ENCODE measurements at places on chromosomes 7 and 10.

DNA sequence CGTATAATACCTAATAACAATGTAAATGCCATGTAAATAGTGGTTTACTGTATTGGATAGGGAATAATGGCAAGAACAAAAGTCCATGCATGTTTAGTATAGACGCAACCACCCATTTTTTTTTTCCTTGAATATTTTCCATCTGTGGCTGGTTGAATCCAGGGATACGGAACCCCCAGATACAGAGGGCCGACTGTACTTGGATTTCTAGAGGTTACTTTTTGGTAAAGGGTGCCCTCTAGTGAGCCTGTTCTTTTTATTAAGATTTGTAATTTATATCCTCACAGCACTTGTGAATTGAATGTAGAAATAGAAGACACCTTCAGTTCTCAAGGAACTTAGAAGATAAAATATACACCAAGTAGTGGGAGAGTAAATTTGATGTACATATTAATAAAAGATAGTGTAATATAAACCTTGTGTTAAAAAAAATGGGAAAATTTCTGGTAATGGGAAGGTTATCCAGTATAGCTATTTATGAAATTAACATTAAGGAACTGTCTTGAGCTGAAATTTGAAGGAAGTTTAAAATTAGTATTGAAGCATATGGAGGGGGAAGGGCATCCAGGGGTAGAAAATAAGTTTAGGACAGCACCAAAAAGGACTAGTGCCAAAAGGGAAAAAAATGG is 32.0 kb downstream of the EXOC6 start:
- no peak for DNase-seq

DNA sequence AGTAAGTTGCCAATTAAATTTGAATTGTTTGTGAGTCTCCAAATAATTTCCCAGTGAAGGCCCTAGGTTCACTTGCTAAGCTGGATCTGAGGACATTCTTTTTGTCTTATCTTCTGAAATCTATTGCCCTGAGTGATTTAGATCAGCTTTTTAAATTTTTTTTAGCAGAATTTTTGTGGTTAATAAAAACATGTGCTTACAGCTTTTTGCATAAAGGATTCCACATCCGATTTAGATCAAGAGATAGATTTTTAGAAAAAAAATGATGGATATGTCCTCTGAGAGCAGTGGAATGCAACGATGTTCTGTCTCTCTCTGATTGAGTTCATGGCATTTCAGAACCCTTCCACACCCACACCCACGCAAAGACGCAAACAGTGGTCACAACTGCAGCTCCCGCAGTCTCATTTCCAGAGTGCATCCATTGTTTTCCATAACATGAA is 358.8 kb downstream of the SUGCT start:
- DNase-seq: no peak

DNA sequence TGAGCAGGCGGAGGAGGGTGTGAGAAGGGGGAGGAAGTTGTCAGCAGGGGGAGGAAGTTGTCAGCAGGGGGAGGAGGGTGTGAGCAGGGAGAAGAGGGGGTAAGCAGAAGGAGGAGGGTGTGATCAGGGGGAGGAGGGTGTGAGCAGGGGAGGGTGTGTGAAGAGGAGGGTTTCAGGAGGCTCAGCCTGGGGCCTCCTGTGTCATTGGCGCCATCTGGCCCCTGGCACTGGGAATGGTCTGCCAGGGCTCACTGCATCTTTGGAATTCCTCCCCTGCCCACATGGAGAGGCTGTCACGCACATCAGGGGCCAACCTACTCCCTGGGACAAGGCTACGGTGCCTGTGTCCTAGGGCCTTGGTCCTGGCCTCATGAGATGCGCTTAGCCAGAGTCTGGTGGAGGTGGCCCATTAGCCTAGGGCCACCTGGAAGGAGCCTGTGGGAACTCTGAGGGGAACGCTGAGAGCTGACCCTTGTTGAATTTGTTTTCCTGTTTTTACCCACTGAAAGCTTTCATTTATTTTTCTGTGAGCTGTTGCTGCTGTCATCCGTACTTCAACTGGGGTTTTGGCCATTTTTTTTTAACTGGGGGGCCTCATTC is 18.0 kb downstream of the CAMK2B start:
- DNase-seq: no peak

- no peak for DNase-seq
Measured at GRCh38 chr10:5632446-5632845, 33.9 kb downstream of the ASB13 start.

GRCh38 chr10:125774581-125775191 is 935 bp downstream of the MMP21 start:
- DNase-seq: no peak

DNA sequence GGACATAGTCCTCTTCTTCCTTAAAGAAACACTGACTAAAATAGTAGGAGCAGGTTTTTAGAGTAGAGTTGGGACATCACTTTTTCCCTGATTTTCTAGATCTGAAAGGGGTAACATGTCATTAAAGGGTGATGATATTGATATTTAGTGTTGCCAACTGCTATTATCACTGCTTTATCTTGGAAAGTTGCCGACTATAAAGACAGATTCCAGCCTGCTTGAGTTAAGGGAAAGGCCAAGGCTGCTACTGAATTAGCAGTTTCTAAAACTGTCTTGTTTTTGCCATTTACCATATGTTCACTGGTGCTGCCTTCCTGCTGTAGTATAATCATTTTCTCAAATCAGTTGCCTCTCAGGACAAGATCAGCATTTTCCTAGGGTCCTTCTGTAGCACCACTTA is 29.7 kb downstream of the AP3M1 start:
- DNase-seq: no peak

DNA sequence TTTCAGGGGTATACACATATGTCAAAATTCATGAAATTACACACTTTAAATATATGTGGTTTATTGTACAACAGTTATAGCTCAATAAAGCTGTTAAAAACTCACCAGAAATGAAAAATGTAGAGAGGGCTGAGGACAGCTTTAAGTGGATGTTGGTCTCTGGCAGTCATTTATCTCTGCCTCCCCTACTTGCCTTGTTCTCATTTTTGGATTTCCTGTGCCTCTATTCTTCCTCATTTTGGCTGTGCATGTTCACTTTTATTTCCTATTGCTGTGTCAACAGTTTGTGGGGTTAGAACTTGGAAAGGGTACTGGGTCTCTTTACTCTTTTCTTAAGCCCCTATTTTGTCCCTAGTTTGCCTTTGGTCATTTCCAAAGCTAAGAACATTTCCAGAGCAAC is 18.6 kb upstream of the MEST start:
- DNase-seq: no peak

- DNase-seq: no peak
Measured at GRCh38 chr10:105742184-105742583, 1101.1 kb downstream of the SORCS3 start.

DNA sequence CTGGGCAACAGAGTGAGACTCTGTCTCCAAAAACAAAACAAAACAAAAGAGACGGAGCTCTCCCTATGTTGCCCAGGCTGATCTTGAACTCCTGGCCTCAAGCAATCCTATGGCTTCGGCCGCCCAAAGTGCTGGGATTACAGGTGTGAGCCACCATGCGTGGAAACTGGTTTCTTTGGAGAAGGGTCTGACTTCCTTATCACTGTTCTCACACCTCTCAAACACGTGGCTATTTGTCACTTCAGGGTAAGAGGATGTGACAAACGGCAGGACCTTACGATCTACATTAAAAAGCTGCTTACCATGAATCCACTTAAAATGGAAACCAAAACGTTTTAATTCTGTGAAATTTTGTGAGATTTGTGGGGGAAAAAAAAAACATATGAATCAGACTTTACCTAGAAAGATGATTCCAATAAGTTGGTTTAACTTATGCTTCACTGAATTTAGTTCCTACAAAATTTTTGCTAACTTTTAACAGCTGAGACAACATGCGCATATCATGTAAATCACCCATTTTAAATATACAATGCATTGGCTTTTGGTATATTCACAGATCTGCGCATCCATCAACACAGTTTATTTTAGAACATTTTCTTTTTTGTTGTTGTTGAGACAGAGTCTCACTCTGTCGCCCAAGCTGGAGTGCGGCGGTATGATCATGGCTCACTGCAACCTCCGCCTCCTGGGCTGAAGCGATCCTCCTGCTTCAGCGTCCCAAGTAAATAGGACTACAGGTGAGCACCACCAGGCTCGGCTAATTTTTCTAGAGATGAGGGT is 18.7 kb upstream of the FOXK1 start:
- no peak for DNase-seq

DNA sequence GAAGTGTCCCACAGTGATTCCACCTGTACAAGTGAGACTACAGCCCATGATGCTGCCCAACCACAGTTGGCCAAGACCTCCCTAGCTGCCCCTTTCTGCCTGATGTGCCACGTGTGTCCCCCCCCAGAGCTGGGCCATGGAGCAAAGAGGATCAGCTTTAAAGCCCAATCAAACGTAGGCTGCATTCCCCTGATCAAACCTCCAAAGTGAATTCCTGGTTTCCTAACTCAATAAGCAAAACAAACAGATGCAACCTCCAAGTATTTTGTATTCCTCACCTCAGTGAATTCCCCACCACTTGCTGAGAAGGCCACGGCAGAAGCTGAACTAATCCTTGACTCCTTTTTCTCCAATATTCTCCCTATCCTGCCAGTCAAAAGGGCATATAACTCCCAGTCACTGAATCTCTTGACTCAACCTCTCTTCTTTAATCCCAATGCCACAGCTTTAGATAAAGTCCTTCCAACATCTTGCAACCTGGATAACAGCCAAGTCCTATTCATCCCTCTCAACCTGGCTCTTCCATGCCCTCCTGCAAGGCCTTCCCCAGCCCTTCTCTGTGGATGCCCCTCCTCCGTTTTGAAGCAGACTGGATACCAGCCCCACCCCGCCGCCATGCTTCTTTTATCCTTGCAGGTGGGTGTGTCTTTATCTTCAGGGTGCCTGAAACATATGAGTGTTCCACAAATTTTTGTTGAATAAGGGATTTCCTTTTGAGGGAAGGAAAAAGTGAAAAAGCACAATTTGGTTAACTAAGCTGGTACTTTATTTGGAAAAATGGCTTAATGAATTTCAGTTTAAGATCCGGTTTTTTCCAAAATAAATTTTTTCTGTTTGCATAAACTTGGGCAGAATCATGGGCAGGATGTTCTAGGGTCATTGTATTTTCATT is 285.2 kb upstream of the MKLN1 start:
- no peak for DNase-seq

- DNase-seq: no peak
Measured at GRCh38 chr10:92938841-92939240, 90.5 kb downstream of the EXOC6 start.

GRCh38 chr7:97298561-97298960 is 181.1 kb downstream of the SDHAF3 start:
- no peak for DNase-seq

DNA sequence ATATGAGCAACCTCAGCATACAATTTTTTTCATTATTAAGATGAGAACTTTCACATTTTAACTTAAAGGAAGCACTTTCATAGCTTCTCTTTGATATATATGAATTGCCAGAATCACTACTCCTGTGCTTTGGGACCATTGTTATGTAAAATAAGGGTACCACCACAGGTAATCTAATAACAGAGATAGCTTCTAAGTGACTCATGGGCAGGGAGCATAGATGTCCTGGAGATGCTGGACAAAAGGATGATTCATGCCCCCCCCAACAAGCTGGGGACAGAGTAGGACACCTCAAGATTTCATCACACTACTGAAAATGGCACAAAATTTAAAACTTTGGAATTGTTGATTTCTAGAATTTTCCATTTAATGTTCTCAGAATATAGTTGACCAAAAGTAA is 641.1 kb downstream of the PCDH15 start:
- no peak for DNase-seq

- DNase-seq: no peak
Measured at GRCh38 chr10:53664282-53665019, 891.9 kb upstream of the MBL2 start.

- no peak for DNase-seq
Measured at GRCh38 chr10:42827201-42827600, 44.6 kb downstream of the BMS1 start.

DNA sequence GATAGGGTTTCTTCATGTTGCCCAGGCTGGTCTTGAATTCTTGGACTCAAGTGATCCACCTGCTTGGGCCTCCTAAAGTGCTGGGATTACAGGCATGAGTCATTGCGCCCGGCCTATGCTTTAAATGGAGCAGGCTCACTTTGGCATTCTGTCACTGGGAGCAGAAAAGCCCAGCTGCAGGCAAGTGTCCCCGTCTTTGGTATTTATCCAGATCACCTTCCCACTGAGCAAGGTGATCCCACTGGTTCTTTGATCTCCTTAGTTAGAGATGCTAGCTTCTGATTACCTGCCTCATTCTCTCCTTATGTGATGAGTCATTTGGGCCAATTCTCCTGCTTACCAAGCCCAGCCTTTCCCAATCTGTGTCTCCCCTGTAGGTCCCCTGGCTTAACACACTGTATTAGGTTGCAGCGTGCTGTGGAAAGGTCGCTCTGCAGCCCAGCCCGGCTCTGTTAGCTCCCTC is 39.3 kb downstream of the SPDYE5 start:
- no peak for DNase-seq

DNA sequence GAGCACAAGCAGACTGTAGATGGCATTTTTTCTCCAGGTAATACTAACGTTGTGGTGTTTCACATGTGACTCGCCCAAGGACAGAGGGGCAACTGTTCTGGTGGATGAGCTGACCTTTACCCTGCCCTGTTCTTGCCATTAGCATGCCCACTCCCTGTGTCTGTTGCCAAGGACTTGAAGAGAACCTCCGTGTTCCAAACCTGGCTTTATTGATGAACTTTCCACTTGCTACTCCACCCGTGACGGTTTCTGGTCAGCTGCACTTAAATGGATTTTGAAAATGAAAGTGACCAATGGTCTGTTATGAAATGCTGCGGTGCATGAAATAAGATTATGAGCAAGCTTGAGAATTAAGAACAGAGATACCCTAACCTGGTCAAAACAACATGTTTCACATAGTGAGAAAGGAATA is 30.4 kb downstream of the LRRC4 start:
- DNase-seq: no peak

DNA sequence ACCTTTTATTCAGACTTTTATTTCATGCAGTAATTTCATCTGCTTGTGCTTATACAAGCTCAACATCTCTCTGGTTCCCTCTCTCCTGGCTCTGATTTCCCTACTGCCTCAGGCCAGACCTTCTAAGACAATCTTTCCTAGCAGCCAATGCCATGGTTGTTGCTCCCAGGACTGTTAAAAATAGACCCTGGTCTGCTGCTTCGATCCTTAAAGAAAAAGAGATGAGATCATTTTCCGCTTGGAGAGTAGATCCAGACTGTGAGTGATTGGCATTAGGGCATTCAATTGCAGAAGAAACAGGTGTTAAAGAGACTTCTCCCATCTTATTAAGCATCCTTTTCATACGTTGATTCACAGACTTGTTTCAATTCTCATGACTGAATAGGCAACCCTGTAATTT is 68.4 kb upstream of the ITGB1 start:
- no peak for DNase-seq

- DNase-seq: no peak
Measured at GRCh38 chr7:42587806-42588205, 324.1 kb downstream of the C7orf25 start.

GRCh38 chr10:113473851-113474250 is 79.0 kb upstream of the HABP2 start:
- no peak for DNase-seq

GRCh38 chr7:37481722-37482288 is 33.1 kb upstream of the ELMO1 start:
- DNase-seq: no peak
